ENCODE measurements at places on chromosomes 1 and 21.

DNA sequence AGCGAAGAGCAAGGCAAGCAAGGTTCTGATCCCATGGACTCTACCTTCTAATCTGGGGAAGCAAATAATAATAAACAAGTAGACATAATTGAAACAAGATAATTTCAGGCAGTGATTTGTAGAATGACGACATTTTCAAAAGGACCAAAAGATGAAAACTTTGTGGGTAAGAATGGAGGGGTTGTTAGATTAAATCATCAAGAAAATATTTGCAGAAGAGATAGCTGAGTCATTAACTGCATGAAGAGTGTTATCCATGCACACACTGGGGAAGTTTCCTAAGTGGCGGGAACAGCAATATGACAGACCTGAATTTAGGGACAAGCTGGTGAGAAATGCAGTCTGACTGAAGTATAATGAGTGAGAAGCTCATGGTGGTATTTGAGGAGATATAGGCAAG is 583.1 kb upstream of the RGS18 start:
- DNase-seq = no peak

- DNase-seq = no peak
Observed at GRCh38 chr21:40730426-40730800, 116.5 kb downstream of the DSCAM start.

- DNase-seq = peak; percentile 63
Observed at GRCh38 chr1:228459091-228459993, 27.8 kb upstream of the RNF187 start.

- peak; percentile 26 for DNase-seq
Observed at GRCh38 chr1:6634371-6635052, 9.8 kb downstream of the THAP3 start.

GRCh38 chr1:8670371-8670818 is 147.0 kb downstream of the RERE start:
- DNase-seq = no peak

GRCh38 chr1:200184196-200184595 is 156.7 kb downstream of the NR5A2 start:
- DNase-seq = no peak

- no peak for DNase-seq
Observed at GRCh38 chr1:98398092-98398491, 263.4 kb upstream of the SNX7 start.

DNA sequence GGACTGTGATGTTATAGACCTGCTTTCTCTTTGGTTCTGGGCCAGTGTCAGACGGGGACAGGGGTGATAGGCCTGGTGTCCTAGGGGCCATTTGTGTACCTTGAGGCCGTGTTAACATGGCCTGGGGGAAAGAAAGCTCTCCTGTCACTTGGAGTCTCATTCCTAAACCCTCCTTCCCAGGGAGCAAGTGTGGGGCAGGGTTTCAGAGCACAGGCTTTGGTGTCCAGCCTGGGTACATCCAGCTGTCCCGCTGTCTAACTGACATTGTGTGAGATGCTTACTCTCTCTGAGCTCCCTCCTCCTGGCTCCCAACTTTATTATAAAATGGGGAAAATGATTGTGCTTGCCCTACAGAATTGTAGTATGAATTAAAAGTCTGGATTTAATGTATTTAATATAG is 32.6 kb upstream of the EPHA8 start:
- no peak for DNase-seq

GRCh38 chr1:32706491-32706890 is 3.9 kb upstream of the SYNC start:
- no peak for DNase-seq

DNA sequence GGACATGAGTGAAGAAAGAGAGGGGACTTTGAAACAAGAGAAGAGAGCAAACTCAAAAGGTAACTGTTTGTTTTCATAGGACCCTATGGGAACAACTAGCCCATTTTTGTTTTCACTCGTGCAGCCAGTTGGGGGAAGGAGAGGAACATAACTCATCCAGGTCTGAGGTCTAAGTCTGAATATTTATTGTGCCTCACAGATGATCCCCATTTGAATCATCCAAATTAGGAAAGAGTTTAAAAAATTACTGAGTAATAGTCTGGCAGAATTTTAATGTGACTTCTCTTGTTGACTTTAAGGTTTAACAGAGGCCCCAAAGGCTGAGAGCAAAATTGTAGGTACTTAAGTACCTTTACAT is 10.4 kb upstream of the TSPAN2 start:
- no peak for DNase-seq

- DNase-seq = peak; percentile 99
Observed at GRCh38 chr21:43585924-43586413, 73.3 kb downstream of the HSF2BP start.

DNA sequence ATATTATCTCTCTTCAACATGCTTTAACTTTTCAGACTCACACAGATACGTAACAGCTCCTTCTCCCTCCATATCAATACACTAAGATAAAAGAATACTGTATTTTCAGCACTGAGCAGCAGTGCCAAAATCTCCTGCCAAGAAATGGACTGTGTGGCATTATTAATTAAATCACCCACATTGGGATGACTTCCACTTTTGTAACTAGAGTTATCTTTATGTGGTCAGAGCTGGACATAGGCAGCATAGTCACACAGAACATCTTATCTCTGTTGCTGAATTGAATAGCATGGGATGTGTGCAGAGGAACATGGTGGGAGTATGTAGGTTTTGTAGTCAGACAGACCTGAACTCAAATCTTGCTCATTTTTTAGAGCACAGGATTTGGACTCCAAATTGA is 41.4 kb upstream of the CACYBP start:
- no peak for DNase-seq

DNA sequence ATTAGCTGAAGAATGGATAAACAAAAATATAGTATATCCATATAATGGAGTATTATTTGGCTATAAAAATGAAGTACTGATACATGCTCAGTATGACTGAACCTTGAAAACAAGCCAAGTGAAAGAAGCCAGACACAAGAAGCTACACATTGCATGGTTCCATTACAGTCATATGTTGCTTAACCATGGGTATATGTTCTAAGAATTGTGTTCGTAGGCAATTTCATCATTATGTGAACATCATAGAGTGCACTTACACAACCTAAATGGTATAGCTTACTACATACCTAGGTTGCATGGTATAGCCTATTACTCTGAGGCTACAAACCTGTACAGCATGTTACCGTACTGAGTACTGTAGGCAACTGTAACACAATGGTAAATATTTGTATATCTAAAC is 28.6 kb upstream of the FCAMR start:
- DNase-seq = no peak

GRCh38 chr21:42027085-42027821 is 17.1 kb upstream of the ZBTB21 start:
- DNase-seq = no peak

- DNase-seq = no peak
Observed at GRCh38 chr1:177710696-177711620, 258.9 kb downstream of the SEC16B start.

GRCh38 chr1:78126506-78126905 is 80.7 kb downstream of the GIPC2 start:
- no peak for DNase-seq

GRCh38 chr1:2124446-2125198 is 70.0 kb downstream of the FAAP20 start:
- no peak for DNase-seq

- DNase-seq = no peak
Observed at GRCh38 chr1:107339775-107340174, 198.9 kb downstream of the NTNG1 start.

DNA sequence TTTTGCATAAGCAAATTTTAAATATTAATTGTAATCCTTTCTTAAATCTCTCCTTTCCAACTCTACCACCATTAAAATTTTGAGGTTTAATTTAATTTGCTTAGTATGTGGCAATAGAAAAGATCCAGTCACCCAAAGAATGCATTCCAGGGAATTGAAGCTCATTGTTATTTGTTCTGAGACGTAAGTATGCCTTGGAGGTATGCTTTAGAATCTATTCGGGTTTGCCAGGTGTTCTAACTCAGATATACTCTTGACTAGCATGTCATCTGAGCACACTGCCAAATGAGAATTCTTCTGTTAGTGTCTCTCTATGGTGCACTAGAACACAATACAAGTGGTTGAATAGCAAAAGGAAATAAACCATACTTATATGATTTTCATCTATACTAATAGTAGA is 813.6 kb upstream of the ADGRL2 start:
- no peak for DNase-seq

- no peak for DNase-seq
Observed at GRCh38 chr1:11345971-11346715, 73.1 kb downstream of the UBIAD1 start.

GRCh38 chr1:211870156-211870555 is 39.6 kb upstream of the LPGAT1 start:
- DNase-seq = no peak

GRCh38 chr21:31222142-31222541 is 121.9 kb downstream of the TIAM1 start:
- DNase-seq = no peak

DNA sequence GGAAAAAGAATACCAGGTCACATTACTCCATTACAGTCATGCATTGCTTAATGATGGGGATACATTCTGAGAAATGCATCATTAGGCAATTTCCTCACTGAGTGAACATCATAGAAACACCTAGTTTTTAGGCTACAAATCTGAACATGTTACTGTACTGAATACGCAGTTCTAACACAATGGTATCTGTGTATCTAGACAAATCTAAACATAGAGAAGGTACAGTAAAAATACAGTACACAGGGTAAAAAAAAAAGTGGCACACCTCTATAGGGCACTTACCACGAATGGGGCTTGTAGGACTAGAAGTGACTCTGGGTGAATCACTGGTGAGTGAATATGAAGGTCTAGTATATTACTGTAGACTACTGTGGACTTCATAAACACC is 115.7 kb downstream of the AKT3 start:
- DNase-seq = no peak

DNA sequence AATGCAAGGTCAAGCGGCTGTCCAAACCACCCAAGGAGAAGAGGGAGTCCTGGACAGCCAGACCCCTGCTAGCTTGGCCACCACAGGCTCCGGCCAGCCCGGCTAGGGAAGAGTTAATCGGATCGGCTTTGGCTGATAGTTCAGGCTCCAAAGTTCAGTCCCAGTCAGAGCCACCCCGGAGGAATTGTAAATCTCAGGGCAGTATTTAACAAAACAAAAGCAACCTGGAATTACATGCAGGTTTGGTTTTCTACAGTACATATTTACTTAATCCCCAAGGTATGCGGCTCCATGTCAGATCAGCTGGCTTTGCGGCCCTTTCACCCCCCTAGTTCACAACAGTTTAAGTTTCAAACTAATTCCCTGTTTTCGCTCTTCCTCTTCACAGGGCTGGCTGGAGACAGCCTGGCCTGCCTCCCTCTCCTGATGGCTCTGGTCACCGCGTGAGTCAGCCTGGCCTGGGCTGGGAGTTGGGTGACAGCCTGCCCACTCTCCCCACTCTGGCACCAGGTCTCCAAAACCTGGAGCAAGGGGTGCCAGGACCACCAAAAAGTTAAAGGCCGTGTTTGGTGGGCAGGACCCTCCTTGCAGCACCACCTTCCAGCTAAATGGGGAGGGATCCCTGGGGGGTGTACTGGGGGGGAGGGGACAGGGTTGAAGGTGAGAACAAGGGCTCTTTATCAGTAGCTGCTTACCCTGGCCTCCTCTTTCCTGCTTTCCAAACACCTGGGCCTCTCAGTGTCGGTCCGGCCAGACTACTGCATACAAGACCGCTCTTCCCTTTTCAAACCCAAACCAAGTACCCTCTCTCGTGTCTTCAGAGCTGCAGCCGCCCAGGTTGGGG is 1.9 kb downstream of the DHRS3 start:
- no peak for DNase-seq

DNA sequence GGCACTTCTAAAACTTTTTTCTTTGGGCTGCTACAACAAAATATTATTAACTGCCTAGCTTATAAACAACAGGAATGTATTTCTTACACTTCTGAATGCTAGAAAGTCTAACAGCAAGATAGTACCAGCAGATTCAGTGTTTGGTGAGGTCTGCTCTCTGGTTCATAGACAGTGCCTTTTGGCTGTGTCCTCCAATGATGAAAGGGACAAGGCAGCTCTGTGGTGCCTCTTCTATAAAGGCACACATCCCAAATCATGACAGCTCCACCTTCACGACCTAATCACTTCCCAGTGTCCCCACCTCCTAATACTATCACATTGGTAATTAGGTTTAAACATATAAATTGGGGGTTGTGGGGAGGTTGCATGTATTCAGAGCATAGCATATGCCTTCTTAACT is 9.5 kb downstream of the CFH start:
- DNase-seq = no peak

GRCh38 chr21:34524646-34525601 is 12.9 kb upstream of the KCNE1 start:
- peak; percentile 33 for DNase-seq

- DNase-seq = no peak
Observed at GRCh38 chr1:40309374-40310128, 7.5 kb downstream of the COL9A2 start.

DNA sequence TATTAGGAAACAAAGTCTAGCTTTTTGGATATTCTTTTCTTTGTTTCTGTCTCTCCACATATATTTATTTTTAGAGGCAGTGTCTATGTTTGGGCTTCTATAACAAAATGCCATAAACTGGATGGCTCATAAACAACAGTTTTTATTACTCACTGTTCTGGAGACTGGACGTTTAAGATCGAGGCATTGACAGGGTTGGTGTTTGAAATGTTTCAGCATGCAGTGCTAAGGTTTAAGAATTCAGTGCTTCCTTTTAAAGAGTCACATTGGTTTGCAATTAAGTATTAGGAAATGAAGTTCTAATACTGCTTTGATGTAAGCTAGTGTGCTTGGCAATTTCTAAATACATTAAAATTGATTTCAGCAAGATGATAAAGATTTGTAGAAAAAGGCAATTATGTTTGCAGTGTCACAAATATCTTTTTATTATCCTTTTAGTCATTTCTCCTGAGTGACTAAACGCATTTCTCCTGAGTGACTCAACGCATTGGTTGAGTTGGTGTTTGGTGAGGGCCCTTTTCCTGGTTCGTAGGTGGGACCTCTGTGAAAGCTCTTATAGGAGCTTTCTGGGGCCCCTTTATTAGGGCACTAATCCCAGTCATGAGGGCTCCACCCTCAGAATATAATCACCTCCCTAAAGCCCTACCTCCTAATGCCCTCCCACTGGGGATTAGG is 317.0 kb downstream of the USP25 start:
- DNase-seq = no peak

DNA sequence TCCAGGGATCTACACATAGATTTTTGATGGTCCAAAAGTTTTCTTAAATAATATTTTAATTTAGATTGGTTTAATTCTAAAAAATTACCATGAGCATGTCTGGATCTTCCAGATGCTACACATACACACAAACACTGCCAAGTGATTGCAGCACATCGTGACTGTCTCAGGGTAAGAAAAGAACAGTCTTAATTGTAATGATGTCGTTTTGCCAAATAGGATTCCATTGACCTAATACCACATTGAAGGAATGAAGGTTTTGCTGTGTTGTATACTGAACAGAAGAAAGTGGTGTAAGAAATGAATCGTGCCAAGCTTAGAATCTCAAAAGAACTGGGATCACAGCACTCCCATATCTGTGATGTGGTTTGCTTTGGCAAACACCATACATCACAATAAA is 633.3 kb upstream of the CAMK1G start:
- DNase-seq = no peak

All from kidney capillary endothelial cell (primary cell).